CD8-positive, alpha-beta memory T cell (primary cell): ENCODE measurements at places on chromosomes 1 and 21. TPM values are rescaled to one million over a fixed set of nuclear protein-coding genes. Genes with fewer than 3 reads are reported as not detected.

Gene THEM5
- not detected for total RNA-seq

- peaks cover 58% of the 10 kb centered on the region for H3K36me3 ChIP-seq
- no peak overlapping the region for H3K4me3 ChIP-seq
- DNase-seq = no peak
Measured at GRCh38 chr1:229461032-229461668, 27.3 kb upstream of the ACTA1 start.

Gene KLHDC8A
- not detected for total RNA-seq

DNA sequence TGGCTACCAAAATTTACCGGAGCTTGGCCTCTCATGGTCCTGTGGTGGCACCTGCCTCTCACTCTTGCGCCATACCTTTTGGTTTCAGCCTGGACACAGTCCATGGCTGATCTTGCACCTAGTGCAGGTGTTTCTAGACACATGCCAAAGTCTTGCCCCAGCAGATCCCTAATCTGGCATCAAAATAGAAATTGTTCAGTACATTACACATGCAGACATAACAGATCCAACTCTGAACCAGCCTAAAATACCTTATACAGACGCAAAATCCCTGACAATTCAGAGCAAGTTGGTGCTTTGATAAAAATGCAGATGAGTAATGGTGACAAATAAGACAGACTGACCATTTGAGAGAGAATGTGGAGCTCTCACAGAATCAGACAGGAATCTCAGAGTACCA is 44.1 kb downstream of the NGF start:
- no peaks in the 10 kb centered on the region for H3K27me3 ChIP-seq
- no peak overlapping the region for H3K27ac ChIP-seq
- no peaks in the 10 kb centered on the region for H3K36me3 ChIP-seq
- DNase-seq = no peak

- H3K27me3 ChIP-seq = no peaks in the 10 kb centered on the region
- H3K27ac ChIP-seq = no peak overlapping the region
- no peak overlapping the region for H3K4me3 ChIP-seq
- no peak for DNase-seq
- H3K4me1 ChIP-seq = no peaks in the 10 kb centered on the region
Measured at GRCh38 chr1:3127738-3128137, 58.7 kb downstream of the PRDM16 start.

DNA sequence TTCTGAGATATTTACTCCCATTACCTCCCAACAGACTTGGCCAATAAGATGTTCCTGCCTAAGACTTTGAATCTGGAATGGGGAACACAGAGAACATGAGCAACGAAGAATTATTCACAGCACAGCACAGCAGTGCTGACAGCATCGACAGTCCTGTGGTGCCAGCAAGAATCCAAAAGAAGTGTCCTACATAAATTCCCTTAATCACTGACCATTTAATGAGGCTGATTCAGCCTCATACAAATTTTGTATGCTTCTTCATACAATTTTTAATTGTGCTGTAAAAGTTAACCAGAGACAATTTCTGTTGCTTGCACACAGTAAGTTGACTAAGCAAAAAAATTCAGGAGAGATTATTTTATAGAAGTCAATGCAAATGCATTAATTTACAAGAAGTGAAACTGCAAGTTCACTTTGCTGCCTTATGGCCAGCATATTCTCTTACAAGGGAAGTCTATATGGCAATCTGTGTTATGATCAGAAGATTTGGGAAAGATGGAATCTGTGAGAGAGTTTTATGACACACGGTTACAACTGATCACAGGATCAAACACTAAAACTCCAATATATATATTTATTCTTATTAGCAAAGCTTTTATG is 855.9 kb downstream of the LTN1 start:
- no peak overlapping the region for H3K27ac ChIP-seq
- no peaks in the 10 kb centered on the region for H3K36me3 ChIP-seq
- no peaks in the 10 kb centered on the region for H3K27me3 ChIP-seq
- H3K4me1 ChIP-seq = no peaks in the 10 kb centered on the region
- DNase-seq = no peak

GRCh38 chr1:91697416-91697815 is 188.5 kb downstream of the TGFBR3 start:
- DNase-seq = peak; percentile 9
- no peak overlapping the region for H3K4me3 ChIP-seq
- H3K4me1 ChIP-seq = peaks cover 27% of the 10 kb centered on the region
- H3K27ac ChIP-seq = no peak overlapping the region
- peaks cover 6% of the 10 kb centered on the region for H3K36me3 ChIP-seq

Gene NID1
- total RNA-seq = 0.09 TPM

Gene TNFRSF9
- 279 TPM for total RNA-seq

Gene C8B
- not detected for total RNA-seq

Gene FAM151A
- total RNA-seq = not detected

GRCh38 chr1:104125970-104126369 is 376.3 kb downstream of the AMY1C start:
- DNase-seq = no peak
- H3K27ac ChIP-seq = no peak overlapping the region
- no peak overlapping the region for H3K4me3 ChIP-seq
- no peaks in the 10 kb centered on the region for H3K36me3 ChIP-seq
- no peaks in the 10 kb centered on the region for H3K4me1 ChIP-seq

Gene ZBTB7B
- 33.2 TPM for total RNA-seq

- no peak overlapping the region for H3K4me3 ChIP-seq
- no peaks in the 10 kb centered on the region for H3K27me3 ChIP-seq
- no peaks in the 10 kb centered on the region for H3K4me1 ChIP-seq
Measured at GRCh38 chr1:172723251-172723650, 64.3 kb downstream of the FASLG start.

GRCh38 chr1:81004011-81004410 is 796.7 kb upstream of the ADGRL2 start:
- DNase-seq = no peak
- no peaks in the 10 kb centered on the region for H3K27me3 ChIP-seq
- no peaks in the 10 kb centered on the region for H3K36me3 ChIP-seq
- H3K4me1 ChIP-seq = no peaks in the 10 kb centered on the region

- no peak for DNase-seq
- H3K27ac ChIP-seq = no peak overlapping the region
- no peaks in the 10 kb centered on the region for H3K4me1 ChIP-seq
- H3K36me3 ChIP-seq = no peaks in the 10 kb centered on the region
- no peak overlapping the region for H3K4me3 ChIP-seq
Measured at GRCh38 chr1:211703812-211704537, 28.6 kb upstream of the NEK2 start.
